ENCODE measurements at places on chromosomes 4 and X.

GRCh38 chr4:164700471-164700870 lies 53.5 kb upstream of the SMIM31 start:
- peak; percentile 25 for DNase-seq

GRCh38 chr4:384311-385010 lies 46.8 kb downstream of the ZNF141 start:
- DNase-seq: no peak

DNA sequence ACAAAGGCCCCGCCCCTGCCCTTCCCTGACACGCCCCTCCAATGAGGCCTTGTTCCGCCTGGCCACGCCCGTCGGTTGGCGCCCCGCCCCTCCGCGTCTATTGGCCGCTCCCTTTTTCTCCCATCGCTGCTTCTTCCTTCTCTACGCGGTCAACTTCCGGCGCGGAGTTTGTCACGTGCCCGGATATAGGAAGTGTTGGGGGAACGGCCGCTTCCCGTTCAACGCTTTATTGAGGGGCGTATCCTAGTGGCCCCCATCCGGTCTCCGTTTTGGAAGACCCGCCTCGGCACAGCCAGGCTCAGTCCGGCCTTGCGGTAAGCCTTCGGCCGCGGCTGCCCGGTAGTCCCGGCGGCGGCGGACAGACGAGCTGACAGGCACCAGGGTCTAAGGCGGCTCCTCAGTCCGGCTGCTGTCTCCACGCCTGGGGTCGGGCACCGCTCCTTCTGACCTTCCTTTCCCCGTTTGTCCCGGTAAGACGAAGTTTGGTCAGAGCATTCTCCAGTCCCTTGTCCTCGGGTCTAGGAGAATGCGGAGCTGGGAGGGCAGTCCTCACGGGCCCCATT lies at the start of gene EXOC1:
EXOC1 (plus strand) TSS at position 165 of the 563 bp plus-strand sequence. CDS start 4,676 bp downstream, outside the sequence.
- DNase-seq: peak; percentile 77

DNA sequence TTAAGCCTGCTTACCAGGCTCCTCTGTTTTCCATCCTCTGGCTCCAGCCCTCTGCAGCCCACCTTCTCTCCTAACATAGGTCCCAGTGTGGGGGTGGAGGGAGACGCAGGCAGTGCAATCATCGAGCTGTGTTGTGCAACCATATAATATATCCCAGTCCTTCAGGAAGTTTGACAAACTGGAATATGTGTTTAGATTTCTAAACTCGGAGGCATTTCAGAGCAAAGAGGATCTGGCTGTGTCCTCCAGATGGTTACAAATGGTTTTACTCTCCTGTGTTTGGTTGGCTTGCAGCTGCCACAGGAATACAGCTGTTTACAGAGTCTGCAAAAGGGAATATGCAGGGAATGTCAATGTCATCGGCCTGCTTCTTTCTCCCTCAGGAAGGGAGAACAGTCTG lies 195.3 kb upstream of the LNX1 start:
- no peak for DNase-seq

DNA sequence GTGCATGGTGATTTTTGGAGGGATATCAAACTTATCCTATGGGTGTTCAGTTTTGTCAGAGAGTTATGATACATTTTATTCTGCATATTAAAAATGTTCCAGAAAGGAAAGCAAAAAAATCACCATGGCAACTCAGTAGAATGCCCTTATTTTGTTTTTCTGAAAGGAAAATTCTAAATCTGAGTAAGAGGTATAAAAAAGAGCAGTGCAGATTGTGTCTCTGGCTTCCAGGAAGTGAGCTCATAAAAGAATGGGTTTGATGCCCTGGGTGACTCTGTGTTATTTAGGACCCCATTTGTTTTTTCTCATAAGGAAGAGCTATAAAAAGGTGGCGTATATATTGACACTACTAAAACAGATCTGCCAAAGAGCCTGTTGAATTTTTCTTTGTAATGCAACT lies 128.8 kb downstream of the UCHL1 start:
- DNase-seq: no peak

DNA sequence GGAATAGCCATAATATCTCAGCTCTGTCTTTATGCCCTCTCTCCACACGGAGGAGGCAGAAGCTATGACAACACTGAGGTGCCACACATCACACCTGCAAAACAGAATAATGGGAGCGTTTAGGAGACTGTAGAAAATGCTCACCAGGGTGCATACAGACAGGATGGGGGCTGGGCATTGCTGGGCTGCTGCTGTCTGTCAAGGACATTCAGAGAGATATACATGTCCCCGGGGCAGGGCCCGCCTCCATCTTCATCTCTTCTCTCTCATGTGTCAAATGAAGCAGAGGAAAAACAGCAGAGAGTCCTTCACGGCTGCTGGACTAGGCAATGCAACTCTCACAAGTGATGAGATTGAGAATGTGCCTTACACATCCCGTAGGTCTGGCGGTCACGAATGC lies 65.3 kb upstream of the DHRSX start:
- DNase-seq: no peak

DNA sequence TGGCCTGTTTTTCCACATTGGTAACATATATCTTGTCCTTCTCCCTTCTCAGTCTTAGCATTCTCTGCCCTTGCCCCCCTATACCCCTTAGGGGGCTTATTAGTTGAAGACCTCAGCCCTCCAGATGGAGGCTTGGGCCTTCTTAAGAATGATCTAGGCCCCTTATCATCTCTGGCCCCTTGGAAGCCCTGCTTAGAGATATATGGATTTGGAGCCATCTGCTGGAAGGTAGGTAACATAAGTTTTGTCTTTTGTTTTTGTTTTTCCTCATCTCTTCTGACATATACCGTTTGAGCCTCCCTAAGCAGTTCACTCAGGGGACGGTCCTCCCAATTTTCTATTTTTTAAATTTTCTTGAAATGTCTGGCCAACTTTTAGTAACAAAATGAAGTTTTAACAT lies 48.3 kb upstream of the NAP1L2 start:
- DNase-seq: no peak

GRCh38 chrX:49040376-49040955 lies 2.7 kb downstream of the TFE3 start:
- no peak for DNase-seq

- no peak for DNase-seq
These were observed 249.9 kb downstream of the HNRNPD start for GRCh38 chr4:82123934-82124333.

DNA sequence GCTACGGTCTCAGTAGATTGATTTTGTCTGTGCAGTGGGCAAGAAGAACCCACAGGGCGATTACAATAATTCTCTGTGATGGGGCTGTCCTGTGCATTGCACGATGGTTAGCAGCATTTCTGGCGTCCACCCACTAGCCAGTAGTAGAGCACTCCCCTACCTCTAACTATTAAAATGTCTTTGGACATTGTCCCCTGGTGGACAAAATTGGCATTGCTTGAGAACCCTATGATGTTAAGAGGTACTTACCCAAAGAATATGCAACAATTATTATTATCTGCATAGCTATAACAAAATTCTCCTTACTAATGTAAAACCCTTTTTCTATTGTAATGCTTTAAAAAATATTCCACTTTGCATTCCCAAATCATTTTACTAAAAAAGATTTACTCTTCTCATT lies 109.5 kb upstream of the VCX3A start:
- DNase-seq: no peak

GRCh38 chr4:7210824-7211223 lies 18.5 kb downstream of the SORCS2 start:
- no peak for DNase-seq

DNA sequence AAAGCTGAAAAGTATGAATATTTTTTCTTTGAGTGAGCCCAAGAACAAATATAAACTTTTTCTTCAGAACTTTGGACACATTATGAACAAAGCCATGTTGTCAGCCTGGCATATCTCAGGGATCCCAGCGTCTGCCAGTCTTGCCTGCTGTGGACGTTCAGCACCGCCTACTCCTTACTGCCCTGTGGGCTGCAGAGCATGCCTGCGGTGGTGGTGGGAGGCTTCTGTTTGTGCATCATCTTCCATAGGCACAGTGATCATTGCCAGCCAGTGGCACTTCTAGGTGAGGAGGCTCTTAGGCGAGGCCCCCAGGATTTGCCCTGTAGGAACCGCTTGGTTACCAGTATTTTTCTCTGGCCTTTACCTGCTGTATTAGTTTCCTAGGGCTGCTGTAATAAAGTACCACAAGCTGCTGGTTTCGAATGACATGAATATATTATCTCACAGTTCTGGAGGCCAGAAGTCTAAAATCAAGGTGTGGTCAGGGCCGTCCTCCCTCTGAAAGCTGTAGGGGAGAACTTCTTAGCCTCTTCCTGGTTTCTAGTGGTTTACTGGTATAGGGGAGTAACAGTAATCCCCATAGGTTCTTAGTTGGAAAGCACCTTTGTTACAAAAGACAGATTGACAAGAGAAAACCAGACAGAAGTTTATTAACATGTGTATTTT lies 15.4 kb downstream of the ANXA3 start:
- no peak for DNase-seq

GRCh38 chrX:88366314-88366713 lies 380.7 kb upstream of the CPXCR1 start:
- DNase-seq: no peak

DNA sequence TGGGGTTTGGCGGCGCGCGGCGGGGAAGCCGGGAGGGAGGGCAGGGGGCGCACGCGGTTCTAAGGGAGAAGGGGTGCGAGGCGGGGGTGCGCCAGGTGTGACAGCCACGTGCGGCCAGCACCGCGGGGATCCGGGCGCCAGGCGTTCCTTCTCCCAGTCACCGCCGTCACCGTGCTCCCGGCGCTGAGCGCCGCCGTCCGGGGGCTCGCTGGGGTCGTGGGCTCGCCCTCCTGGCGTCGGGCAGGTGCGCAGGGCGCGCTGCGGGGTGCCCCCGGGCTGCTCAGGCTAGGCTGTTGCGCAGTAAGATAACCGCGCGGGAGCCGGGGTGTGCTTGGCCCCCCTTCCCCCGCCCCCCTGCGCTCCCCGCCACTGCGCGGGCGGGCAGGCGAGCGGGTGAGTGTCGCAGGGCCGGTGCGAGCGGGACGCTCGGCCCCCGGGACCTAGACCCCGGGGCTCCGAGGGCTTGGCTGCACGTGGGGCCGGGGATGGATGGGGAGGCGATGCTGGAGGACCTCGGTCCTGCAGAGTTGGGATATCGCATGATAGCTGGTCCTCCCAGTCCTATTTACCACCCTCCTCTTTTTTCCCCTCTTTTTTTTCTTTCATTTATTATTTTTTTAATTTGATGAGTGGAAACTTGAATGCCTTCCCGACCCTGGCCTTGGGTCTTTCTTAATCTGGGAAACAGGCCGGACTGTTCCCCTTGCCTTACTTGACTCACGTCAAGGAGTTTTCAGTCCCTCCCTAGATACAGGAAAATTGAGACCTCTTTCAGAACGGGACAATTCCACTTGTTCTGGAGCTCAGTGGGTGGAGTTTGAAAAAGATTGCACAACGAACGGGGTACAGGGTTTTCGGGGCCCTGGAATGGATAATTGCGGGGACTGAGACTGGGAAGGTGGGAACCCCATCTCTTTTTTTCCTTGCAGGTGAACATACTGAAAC lies 797 bp downstream of the TXLNG start:
- DNase-seq: no peak

DNA sequence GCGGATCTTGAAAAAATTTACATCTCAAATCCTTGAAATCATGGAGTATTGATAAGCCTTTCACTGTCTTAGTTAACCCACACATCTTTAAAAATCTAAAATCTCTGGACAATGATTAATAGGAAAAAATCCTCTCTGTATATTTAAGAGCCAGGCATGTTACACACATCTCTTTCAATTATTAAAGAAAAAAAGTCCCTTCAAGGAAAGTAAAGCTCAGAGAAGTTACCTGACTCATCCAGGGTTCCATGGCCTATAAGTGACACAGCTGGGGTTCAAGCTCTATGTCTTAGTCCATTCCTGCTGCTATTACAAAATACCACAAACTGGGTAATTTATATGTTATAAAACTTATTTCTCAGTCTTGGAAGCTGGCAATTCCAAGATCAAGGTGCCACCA lies 14.2 kb upstream of the FGF16 start:
- DNase-seq: no peak

- no peak for DNase-seq
These were observed 7.7 kb upstream of the ASB9 start for GRCh38 chrX:15277604-15278003.

DNA sequence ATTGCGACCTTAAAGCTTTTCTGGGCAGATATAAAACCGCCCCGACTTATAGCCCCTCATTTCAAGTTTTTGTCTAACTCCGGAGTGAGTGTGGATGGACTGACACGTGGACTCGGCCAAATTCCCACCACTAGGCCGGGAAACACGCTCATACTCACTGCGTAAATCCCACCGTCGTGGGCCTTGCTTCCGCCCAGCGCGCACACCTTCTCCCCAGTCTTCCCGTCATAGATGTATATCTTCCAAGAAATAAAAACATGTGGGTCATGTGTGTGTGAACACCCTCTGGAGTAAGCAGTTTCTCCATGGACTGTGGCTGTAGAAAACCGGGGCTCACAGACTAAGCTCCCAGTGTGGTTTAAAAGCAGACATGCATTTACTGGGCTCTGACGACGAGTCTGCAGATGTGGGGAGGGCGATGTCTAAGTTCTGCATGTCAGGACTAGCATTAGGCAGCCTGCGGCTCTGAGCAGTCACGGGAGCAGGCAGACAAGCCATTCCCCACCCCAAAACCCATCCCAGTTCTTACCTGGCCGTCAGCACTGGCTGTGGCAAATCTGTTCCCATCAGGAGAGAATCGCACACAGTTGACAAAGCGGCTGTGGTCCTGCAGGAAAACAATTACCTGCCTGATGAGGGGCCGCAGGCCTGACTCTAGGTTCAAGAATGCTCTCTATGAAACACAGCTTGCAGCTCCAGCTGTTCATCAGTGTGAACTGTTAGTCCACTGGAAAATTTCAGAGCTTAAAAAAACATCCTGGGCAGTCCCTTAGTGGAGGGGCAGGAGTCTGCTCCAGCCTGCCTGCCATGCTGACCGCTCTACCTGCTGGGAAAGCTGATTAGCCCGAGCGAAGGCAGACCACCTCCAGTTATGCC lies 28.2 kb downstream of the WDR1 start:
- DNase-seq: no peak

DNA sequence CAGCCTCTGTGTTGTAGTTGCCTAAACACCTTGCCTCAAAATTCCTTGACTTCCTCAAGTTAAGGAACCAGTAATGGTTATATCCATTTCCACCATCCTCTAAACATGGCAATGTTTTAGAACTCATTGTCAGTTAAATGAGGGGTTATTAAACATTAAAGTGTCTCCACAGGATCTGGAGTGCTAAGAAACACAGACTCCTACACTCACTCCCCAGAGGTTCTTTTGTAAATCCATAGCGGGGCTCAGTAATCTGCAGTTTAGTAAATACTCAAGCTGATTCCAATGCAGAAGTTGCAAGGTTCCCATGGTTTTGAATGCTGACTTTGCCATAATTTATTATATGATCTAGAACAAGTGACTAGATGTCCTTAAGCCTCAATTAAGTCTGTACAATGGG lies 245.5 kb downstream of the GPAT3 start:
- DNase-seq: no peak

- no peak for DNase-seq
These were observed 6.2 kb upstream of the GABRA4 start for GRCh38 chr4:46999566-46999965.

GRCh38 chrX:87664381-87664780 lies 146.8 kb downstream of the KLHL4 start:
- DNase-seq: peak; percentile 51

- DNase-seq: no peak
These were observed 67.7 kb upstream of the SPANXN2 start for GRCh38 chrX:143788265-143788664.

GRCh38 chr4:75679876-75680575 lies 6.8 kb upstream of the G3BP2 start:
- DNase-seq: no peak

Data from NCI-H748 treated with DMSO at 0.1 percent for 48 hours (cell line).